ENCODE measurements at places on chromosomes 13 and 19. TPM values are rescaled to one million over a fixed set of nuclear protein-coding genes. Genes with fewer than 3 reads are reported as not detected.

GRCh38 chr13:35593651-35594050 lies 117.2 kb upstream of the MAB21L1 start:
- DNase-seq = no peak

- no peak for DNase-seq
Measured at GRCh38 chr19:13069415-13070359, 33.0 kb downstream of the LYL1 start.

GRCh38 chr19:39843919-39844793 lies 2.0 kb downstream of the FBL start:
- no peak for DNase-seq

GRCh38 chr19:48837051-48837524 lies 797 bp upstream of the HSD17B14 start:
- no peak for DNase-seq

- no peak for DNase-seq
Measured at GRCh38 chr13:72430923-72431322, 296.5 kb downstream of the MZT1 start.

DNA sequence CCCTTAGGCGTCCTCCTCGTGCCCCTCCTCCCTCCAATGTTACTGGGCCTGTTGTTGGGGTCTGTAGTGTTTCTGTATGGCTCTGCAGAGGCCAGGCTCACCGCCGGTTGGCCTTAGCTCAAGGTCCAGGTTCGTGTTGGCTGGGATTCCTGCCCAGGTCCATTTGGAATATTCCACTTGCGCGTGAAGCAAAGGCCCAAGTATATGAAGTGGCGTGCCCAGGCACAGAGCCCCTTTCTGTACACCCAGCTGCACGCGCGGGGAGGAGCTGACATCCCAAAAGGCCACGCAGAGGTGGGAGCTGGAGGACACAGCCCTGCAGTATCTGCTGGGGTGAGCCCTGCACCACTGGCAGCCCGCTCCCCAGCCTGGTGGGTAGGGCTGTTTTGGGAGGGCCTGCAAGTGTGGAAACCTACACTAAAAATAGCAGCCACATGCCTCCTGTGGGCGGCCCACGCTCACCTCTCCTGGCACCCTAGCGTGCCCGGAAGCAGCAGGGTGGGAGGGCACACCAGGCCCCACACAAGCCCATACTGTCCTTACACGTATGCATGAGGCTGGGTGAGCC lies 30.2 kb downstream of the CRTC1 start:
- DNase-seq = no peak

- no peak for DNase-seq
Measured at GRCh38 chr13:51771418-51772104, 32.4 kb downstream of the DHRS12 start.

Gene SPRED3
- polyA plus RNA-seq = 0.90 TPM

Gene SNRPD2
- polyA plus RNA-seq = 325 TPM
